Naive thymus-derived CD8-positive, alpha-beta T cell (primary cell): ENCODE measurements at places on chromosomes 12 and 14.

DNA sequence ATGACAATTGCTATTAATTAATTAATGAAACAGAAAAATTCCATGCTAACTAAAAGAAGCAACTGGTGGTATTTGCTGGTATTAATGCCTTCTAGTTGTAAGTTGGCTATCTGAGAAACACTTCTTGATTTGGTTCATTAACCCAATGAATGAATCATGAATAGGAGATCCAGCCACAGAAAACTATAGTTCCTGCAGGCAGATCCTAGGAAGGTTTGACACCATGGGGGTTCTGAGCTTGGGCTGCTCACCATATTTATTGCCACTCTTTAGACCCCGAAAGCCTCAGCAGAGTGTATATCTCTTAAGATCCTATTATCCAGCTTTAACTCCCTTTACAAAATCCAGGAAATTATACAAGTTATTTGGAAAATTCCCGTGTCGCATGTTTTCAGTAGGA is 81.4 kb upstream of the REP15 start:
- no peak for DNase-seq

DNA sequence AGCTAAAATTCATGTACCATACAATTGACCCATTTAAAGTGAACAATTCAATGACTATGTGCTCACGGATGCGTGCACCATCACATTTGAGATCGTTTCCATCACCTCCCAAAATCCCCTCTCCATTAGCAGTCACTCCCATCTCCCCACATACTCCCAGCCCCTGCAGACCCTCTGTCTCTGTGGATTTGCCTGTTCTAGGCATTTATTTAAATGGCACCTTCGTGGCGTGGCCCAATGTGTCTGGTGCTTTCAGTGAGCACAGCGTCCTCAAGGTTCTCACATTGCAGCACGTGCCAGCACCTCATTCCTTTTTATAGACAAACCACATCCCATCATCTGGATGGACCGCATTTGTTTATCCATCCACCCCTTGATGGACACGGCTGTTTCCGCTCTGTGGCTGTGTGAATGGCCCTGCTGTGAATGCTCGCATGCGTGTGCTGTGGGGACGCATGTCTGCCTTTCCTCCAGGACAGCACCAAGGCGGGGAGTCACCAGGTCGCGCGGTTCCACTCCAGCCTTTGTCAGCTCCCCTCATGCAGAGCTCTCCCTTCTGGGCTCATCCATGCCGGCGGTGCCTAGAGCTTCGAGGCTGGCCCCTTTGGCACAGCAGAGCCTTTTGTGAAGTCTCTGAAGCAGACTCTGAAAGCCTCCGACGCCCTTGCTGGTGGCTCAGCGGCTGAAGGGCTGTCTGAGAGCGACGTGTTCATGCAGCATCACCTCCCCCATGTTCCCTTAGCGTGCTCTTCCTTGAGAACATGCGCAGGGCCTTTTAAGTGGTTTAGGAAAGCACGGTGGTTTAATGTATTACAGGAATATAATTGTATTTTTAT is 184.4 kb downstream of the KIF26A start:
- DNase-seq = no peak

- no peak for DNase-seq
Observed at GRCh38 chr14:102823546-102823945, 46.3 kb downstream of the TRAF3 start.

DNA sequence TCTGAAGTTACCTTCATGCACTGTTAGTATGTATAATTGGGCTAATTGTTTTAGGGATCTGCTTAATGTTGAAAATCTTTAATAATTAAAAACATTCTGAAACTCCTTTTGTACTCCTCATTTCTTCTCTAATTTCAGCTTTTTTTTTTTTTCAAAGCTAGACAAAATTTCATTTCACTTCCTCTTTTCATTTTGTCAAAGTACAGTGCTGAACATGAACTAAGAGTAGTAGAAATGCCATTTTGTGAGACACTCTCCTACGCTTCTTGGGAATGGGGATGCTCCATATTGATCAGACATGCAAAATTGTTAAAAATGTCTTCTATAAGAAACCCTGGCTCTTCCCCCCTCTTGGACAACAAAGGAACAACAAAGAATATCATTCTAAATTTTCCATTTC is 1.7 kb downstream of the ABCD2 start:
- no peak for DNase-seq

GRCh38 chr14:81890020-81890419 is 356.4 kb upstream of the SEL1L start:
- DNase-seq = no peak

GRCh38 chr12:112126911-112127310 is 1.6 kb downstream of the TRAFD1 start:
- DNase-seq = no peak

DNA sequence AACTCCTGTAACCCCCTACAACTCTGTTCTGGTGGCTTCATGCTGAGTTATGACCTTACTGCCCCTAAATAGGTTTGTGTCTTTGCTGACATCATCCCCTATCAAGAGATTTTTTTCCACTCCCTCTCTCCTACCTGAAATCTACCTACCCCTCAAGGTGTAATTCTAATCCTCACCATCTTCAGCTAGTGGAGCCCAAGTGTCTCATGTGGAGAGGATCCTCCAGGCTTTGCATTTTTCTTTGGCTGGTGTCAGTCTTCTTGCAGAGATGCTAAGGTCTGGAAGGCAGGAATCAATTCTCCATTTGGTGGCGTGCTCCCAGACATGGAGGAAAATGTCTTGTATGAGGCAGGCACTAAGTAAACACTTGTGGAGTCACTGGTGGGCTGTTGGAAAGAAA is 74.8 kb upstream of the PRMT8 start:
- DNase-seq = no peak

- DNase-seq = no peak
Observed at GRCh38 chr12:94126067-94126466, 22.3 kb upstream of the PLXNC1 start.

DNA sequence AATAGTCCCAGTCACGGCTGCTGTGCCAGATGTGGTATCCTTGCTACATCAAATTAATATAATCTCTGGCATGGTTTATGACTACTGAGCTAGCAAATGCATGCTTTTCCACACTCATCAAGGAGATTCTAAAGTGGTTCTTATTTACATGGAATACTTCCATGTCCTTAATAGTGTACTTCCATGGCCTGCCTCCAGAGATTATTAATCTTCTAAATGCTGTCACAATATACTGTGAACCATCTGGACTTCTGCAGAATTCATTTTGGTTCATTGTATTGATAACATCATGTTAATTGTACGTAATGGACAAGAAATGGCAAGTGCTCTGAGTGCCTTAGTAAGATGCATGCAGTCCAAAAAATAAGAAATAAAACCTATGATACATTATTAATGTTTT is 230.8 kb downstream of the NUAK1 start:
- DNase-seq = no peak

DNA sequence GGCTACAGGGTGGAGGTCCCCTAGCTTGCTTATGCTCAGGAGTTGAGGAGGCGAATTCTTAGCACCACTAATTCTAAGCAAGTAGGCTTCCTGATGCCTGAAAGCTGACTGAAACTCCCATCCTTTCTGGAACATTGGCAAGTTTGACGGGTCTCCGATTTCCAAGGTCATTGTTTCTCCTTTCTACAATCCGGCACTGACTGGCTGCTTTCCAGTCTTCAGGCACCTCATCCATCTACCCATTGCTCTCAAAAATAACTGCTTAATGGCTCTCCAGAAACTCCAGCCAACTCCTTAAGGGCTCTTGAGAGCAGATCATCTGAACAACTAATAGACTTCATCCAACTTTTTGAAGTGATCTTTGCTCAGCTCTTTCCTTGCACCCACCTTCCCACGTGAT is 13.3 kb downstream of the REM2 start:
- no peak for DNase-seq

GRCh38 chr12:63132201-63132600 is 18.8 kb downstream of the AVPR1A start:
- no peak for DNase-seq

DNA sequence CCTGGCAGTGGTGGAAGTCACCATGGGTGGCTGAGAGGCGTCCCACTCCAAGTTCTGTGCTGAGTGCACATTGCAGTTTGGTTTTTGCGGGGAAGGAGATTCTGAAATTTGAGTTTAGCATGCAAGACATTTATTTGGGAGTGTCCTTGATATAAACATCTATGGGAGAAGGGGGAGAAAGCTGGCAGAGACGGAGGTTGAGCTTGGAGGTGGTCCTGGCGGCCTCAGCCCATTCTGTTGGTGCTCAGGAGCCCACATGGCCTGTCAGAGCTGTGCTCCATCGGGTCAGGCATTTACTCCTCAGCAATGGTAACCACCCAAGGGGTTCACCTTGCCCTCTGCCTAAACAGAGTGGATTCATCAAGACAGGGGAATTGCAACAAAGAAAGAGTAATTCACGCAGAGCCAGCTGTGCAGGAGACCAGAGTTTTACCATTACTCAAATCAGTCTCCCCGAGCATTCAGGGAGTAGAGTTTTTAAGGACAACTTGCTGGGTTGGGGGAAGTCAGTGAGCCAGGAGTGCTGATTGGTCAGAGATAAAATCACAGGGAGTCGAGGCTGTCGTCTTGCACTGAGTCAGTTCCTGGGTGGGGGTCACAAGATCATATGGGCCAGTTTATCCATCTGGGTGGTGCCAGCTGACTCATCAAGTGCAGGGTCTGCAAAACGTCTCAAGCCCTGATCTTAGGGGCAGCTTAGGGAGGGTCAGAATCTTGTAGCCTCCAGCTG is 323.3 kb upstream of the TMEM132C start:
- DNase-seq = no peak

- DNase-seq = no peak
Observed at GRCh38 chr12:85405781-85406522, 125.9 kb downstream of the ALX1 start.

DNA sequence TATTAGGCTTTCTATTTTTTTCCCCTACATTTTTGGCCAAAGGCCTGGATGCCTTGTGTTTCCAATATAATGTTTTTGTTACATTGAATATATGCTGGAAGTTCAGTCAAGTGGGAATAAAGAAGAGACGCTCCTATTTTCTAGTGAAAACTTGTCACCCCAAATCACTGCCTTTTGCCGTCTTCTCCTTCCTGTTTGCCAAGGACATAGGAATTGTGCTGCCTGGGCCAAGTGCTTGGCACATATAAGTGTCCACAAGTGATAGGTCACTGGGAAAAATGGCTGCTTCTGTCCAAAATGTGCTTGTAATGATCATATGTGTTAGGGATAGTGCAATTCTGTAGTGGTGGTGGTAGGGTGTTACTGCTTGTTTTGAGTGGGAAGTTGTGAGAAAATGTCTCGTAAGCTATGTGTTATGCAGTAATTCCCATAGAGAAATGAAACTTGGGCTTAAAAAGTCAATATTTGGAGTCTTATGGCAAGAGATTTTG is 11.6 kb upstream of the KCNJ8 start:
- no peak for DNase-seq

GRCh38 chr14:20492486-20492885 is 12.9 kb upstream of the RNASE10 start:
- no peak for DNase-seq

GRCh38 chr12:47614521-47614920 is 91.3 kb downstream of the RPAP3 start:
- DNase-seq = no peak

DNA sequence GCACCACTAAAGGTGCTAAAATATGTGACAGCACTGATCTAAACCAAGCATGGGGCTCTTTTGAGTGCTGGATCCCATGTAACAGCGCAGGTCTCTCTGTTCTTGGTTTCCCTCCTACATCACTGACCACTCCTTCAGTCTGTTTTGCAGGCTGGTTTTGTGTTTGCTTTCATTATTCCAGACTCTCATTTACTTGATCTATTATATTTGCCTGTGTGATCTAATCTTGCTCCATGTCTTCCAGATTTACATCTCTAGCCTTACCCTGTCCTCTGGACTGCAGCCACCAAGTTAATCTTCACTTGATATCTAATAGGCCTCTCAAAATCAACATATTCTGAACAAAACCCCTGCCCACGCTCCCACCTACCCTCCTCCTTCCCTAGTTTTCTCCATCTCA is 8.6 kb downstream of the GLIPR1 start:
- no peak for DNase-seq

DNA sequence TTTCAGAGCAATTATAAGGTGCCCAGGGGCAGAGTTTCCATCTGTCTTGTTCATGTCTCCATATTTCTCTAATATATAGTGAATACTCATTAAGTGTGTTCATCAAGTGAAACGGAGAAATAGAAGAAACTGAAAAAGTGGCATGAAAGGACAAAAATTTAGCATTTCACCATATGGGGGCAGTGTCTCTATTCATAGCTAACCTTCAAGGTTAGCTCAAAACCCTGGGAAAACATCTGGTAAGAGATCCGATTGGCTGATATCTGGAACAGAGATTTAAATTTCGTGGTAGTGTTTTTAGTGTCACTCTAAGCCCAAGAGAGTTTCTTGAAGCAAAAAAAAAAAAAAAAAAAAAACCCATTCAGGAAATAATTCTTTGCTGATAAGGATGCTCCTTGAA is 367.5 kb downstream of the DAD1 start:
- no peak for DNase-seq

DNA sequence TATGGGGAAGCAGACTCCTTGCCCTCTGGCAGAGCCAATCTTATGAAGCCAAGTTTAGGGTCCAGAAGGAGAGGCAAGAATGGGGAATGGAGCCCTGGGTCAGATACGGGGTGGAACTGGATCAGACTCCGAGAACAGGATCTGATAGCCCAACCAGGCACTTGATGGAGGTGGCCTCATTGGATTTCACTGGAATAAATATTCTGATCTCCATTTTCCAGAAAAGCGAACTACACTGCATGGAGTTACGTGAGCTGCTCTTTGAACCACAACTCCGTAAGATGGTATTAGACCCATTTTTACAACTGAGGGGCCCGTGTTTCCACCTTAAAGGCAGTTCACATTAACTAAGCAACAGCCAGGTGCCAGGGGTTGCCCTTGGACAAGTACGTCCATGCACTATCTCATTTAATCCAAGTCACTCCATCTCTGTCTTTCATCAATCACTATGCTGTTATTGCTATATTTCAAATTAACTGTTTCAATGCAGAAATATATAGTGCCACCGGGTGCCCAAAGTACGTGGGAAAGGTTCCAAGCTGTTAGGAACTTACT is 155.2 kb downstream of the BCL11B start:
- DNase-seq = no peak

- DNase-seq = no peak
Observed at GRCh38 chr14:78162202-78162601, 8.0 kb upstream of the NRXN3 start.

DNA sequence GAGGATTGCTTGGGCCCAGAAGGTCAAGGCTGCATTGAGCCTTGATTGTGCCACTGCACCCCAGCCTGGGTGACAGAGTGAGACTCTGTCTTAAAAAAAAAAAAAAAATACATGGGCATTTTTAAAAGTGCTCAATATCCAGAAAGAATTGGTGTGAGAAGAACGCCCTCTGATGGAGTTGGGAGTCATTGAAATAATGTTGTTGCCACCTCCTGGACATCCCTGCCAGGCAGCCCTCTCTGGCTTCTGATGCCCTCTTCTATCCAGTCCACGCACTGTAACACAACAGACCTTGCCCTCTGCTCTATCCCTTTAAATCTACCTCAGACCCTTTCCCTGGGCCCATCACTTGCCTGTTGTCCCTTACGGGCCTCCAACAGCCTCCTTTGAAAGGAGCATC is 4.9 kb downstream of the PTGDR start:
- DNase-seq = peak; percentile 32

DNA sequence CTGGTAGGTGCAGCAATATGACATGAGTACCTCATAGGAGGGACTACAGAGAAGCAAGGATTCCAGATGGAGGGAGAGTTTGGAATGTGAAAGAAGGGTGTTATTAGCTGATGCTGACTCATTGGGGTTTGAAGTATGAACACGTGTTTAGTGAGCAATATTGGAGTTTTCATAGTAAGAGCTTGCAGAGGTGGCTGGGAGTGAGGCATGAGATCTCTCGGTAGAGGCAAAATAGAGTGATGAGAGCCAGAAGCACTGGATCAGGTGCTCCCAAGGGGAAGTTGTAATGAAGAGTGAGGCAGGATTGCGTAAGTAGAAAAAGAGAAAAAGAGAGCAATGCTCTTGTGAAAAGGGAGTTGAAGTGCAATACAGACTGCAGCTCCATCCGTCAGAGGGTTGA is 42.1 kb downstream of the MGST1 start:
- no peak for DNase-seq
